ENCODE measurements at places on chromosomes 4 and X.

- no peak for DNase-seq
These were observed 3.1 kb downstream of the SLITRK4 start for GRCh38 chrX:143632625-143633410.

DNA sequence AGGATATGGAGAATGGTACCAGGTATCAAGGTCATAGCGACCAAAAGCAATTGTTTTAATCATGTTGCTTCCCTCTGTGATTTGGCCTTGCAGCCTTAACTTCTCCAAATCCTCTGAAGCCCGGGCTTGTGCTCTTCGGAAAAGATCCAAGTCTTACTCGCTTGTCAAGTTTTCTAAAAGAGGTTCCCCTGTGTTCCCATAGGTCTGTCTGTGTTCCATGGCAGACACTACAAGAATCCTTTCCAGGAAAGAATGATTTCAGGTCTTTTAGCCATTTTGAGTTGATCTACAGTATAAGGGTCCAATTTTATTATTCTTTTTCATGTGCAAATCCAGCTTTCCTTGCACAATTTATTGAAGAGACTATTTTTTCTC, 710.6 kb upstream of the DIAPH2 start:
- DNase-seq, result no peak

- DNase-seq, result no peak
These were observed 175.7 kb upstream of the FMR1 start for GRCh38 chrX:147736045-147736444.

DNA sequence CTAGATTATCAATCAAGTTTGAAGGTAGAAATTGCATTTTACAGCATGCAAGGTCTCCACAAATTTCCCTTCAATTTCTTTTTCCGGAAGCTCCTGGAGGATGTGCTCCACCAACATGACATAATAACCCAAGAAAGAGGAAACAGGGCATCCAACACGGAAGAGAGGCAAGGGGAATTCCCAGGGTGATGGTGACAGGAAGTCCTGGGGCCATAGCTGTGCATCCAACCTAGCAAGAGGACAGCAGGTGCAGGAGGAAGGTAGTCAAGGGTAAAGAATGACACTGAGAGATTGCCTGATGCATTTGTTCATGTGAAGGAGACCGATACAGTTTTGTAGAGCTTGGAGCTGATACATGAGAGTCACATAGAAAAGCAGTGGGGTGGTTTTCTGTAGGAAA, 115.7 kb upstream of the LSM6 start:
- no peak for DNase-seq

GRCh38 chr4:80841587-80842281, 188.8 kb upstream of the BMP3 start:
- no peak for DNase-seq

DNA sequence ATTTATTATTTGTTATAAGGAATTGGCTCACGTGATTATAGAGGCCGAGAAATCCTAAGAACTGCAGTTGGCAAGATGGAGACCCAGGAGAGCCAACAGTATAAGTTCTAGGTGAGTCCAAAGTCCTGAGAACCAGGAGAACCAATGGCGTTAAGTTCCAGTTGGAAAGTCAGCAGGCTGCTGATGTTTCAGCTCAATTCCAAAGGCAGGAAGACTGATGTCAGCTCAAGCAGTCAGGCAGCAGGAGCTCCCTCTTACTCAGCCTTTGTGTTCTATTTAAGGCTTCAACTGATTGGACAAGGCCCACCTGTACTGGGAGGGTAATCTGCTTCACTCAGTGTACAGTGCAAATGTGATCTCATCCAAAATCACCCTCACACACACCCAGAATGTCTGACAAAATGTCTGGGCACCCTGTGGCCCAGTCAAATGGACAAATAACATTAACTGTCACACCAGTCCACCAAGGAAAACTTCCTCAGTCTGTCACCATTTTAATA, 30.8 kb upstream of the TBL1X start:
- DNase-seq, result no peak

- DNase-seq, result no peak
These were observed 42.5 kb upstream of the MAP3K15 start for GRCh38 chrX:19557822-19558221.

DNA sequence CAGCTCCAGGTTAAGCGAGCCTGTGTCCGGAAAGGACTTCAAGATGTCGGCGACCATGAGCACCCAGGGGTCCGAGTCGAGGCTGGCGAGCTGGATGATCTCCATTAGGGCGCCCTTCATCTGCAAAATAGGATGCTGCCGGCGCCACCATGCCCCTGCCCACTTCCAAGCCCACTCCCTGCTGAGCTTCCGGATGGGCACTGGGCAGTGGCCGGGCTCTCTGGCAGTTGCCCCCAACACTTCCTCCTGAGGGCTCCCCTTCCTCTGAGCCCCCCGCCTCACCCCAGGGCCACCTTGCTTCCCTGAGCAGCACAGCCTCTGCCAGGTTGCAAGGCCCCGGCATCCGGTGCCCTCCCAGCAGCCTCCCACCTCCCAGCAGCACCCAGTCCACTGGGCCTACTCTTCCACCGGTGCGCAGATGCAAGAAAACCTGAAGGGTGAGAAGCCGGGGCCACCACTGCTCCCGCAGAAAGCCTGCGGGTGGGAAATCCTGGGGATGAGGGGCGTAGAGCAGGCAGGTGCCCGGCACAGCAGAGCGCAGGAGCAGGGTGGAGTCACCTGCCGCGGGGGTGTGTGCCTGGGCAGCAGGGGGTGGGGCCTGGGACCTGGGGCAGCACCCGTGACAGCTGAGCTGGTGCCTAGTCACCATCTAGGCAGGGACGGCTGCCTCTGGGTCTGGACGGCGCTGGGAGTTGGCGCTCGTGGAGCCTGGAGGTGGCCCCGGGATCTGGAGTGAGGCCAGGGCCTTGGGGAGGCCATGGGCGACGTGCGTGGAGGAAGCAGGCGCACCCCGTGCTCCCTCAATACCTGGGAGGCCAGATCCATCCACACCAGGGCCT, 17.0 kb downstream of the NELFA start:
- no peak for DNase-seq

GRCh38 chr4:54525602-54526001, 132.2 kb upstream of the KIT start:
- DNase-seq, result peak; percentile 86

DNA sequence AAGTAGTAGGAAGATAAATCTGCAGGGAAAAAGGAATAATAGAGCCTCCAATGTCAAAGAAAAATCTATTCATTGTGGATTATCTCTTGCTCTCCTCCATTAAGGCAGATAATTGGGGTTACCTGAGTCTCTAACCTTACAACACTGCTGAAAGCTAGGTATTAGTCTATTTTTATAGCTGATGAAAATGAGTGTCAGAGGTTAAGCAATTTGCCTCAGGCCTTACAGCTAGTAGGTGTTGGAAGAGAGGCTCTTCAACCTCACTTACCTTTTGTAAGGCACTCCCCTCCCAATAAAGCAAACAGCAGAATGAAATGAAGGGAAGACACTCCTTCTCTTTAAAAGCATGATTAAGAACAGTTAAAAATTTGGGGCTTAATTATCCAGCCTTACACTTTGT, 45.4 kb upstream of the GAB1 start:
- no peak for DNase-seq

- DNase-seq, result no peak
These were observed 682.4 kb upstream of the GRIA3 start for GRCh38 chrX:122501652-122502051.

DNA sequence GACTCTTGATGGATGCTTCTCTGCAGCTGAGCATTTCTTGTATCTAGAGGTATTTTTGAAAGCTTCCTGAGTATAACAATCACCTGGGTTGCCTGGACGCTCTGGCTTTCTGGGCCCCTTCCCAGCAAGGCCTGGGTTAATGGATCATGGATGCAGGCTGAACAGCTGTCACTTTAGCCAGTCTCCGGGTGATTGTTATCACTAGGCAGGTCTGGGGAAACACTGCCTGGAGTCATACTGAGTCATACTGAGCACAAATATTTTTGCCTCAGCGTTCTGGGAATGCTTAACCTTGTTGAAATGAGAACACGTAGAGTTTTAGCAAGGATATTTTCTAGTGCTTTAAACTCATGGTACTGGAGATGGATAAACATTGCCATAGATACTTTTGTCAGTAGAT, 102.6 kb downstream of the PHEX start:
- peak; percentile 55 for DNase-seq

DNA sequence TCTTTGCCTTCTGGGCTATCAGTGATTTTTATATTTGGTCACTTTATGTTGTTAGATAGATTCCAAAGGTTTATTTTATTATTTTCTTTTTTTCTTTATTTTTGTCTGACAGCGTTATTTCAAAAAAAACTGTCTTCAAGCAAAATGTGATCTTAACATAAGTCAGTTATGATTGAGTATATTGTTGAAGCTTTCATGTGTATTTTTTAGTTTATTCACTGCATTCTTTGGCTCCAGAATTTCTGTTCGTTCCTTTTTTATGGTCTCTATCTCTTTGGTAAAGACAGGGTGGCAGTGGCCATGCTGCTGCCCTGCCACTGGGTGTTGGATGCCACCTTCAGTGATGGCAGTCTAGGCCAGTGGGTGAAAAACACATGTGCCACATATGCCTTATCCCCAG, at the start of gene MAGEC3:
Gene MAGEC3, plus strand, starts transcription at position 301 of the 400 bp plus-strand sequence. Its CDS starts 0 bp downstream, at position 301.
- DNase-seq, result no peak

GRCh38 chr4:10101671-10102473, 14.7 kb downstream of the WDR1 start:
- no peak for DNase-seq

GRCh38 chr4:51963841-51964517, 56.2 kb downstream of the LRRC66 start:
- no peak for DNase-seq

DNA sequence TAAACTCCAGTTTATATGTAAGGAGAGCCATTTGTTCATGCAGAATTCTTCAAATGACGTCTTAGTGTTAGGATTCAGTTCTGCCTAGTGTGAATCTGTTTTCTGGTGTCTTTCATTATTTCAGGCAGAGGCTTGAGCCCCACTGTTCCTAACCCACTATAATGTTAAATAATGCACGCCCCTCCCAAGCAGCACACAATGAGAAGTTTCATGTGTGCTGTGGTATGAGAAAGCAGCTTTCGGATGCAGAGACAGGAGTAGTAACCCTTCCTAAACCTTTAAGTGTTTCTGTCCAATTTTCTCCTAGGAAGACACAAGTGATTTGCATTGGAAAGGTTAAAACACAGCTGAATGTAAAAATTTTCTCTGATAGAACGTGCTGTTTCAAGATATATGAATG, 54.5 kb downstream of the TRIM2 start:
- no peak for DNase-seq
